ENCODE measurements at places on chromosomes 7 and 10.

- peak; percentile 30 for DNase-seq
Measured at GRCh38 chr7:51242007-51242691, 74.5 kb downstream of the COBL start.

- no peak for DNase-seq
Measured at GRCh38 chr7:139799586-139799985, 21.8 kb upstream of the HIPK2 start.

DNA sequence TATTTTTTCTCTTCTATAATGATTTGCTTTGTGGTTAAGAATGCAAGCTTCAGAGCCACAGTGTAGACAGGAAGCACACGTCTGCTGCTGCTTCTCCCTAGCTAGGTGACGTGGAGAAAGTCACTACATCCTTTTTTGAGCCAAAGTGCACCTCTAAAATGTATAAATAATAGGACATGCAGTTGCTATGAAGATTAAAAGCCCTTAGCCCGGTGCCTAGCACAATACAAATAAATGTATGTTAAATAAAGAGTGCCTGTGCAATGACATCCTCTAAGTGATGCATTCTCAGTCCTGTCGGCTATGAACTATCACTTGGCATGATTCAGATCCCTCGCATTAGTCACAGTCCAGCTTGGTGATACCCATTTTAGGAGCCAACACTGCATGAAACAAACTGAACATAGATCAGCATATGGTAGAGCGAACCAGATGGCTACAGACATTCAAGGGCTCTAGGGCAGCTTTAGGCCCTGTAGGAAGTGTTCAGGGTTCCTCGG lies 4.8 kb upstream of the TRDMT1 start:
- no peak for DNase-seq

- DNase-seq = no peak
Measured at GRCh38 chr7:85119934-85120333, 66.9 kb downstream of the SEMA3D start.

- DNase-seq = no peak
Measured at GRCh38 chr10:75655791-75656451, 224.5 kb downstream of the LRMDA start.

All from H1 (cell line).